ENCODE measurements at places on chromosomes 6 and 20.

DNA sequence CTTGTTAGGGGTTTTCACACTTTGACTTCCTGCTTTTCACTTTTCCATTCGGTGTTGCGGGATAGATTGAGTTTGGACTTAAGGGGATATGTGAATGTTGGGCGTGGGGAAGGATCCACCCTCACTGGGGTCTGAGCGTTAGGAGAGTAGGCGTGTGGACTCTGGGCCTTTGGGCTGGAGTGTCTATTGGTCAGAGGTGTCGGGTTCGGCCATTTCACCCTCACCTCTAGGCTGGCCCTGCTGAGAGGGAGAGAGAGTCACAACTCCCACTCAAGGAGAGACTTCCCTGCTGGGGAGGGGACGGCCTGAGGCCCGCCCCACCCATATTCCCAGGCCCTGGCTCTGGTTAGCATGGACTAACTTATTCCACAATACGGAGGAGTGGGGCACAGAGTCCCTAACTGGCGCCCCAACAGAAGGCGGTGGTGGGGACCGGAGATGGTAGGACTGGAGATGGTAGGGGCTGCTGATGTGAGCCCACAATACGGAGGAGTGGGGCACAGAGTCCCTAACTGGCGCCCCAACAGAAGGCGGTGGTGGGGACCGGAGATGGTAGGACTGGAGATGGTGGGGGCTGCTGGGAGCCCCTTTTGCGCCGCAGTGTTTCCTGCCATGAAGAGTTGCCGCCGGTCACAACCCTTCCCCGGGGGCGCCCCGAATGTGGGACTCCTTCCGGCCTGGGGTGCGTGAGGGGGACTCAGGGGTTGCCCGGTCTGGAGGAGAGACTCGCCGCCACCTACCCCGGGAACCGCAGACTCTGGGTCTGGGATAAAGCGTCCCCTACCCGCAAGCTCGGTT is 1.4 kb upstream of the PTPRA start:
- no peak overlapping the region for H3K27ac ChIP-seq
- peaks cover 22% of the 10 kb centered on the region for H3K27me3 ChIP-seq
- 0 out of 2 replicates have a peak, but pooled peaks cover 3% of the 10 kb centered on the region for H3K36me3 ChIP-seq
- H3K4me1 ChIP-seq: peaks cover 5% of the 10 kb centered on the region
- DNase-seq: no peak

- H3K27me3 ChIP-seq: no peaks in the 10 kb centered on the region
- no peak overlapping the region for H3K4me3 ChIP-seq
- H3K4me1 ChIP-seq: no peaks in the 10 kb centered on the region
- H3K27ac ChIP-seq: no peak overlapping the region
- no peak for DNase-seq
- H3K36me3 ChIP-seq: no peaks in the 10 kb centered on the region
These were observed 121.6 kb downstream of the PREX1 start for GRCh38 chr20:48706116-48706656.

- no peaks in the 10 kb centered on the region for H3K27me3 ChIP-seq
- H3K27ac ChIP-seq: no peak overlapping the region
- no peaks in the 10 kb centered on the region for H3K36me3 ChIP-seq
These were observed 1310.5 kb upstream of the CITED2 start for GRCh38 chr6:140684776-140685550.

DNA sequence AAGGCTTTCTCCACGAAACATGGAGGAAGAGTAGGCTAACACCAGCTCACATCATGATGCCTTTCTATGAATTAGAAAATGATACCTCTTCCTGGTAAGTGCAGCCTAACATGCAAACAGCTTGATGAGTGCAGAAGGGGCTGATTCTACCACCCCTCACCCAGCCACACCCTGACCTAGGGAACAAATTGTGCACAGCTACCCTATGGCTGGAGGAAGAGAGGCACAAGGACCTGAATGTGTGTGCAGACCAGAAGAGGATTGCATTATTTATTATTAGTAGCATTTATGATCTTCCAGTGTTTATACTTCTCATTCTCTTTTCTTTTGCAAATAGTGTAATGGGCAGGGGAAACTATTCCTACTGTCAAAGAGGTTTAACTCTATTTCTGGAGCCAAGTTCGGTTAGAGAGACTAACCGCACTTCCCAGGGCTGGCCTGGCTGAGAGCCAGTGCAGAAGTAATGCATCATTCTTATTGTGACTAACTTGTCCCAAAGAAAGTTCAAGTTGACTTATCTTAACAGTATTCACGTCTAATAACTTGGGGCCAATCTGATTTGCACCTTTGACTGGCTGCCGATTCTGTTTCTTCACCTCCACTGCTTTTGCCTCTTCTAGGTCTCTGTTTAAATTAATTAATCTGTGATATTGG is 237.5 kb downstream of the CD83 start:
- 0 out of 2 replicates have a peak, but pooled peaks cover 3% of the 10 kb centered on the region for H3K4me1 ChIP-seq
- H3K27me3 ChIP-seq: no peaks in the 10 kb centered on the region
- no peak overlapping the region for H3K4me3 ChIP-seq
- H3K27ac ChIP-seq: no peak overlapping the region
- DNase-seq: no peak

DNA sequence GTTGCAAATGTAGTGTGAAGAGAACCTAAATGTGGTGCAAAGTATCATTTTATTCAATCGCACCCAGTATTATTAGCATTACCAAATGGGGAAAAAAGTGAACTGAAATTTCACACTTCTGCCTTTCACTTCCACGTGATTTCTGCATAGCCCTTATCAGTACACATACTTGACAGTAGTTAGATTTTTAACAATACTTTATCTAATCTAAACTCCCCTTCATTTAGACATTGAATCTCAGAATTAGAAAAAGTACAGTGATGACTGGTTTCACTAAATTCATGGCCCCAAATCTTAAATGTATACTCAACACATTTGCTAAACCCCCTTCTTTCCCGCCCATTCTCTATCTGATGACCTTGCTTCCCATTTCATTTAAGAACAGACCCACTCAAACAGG is 14.3 kb downstream of the STX7 start:
- H3K27ac ChIP-seq: no peak overlapping the region
- H3K27me3 ChIP-seq: no peaks in the 10 kb centered on the region
- DNase-seq: no peak
- H3K4me3 ChIP-seq: no peak overlapping the region
- H3K4me1 ChIP-seq: no peaks in the 10 kb centered on the region
- H3K36me3 ChIP-seq: 0 out of 2 replicates have a peak, but pooled peaks cover 3% of the 10 kb centered on the region

DNA sequence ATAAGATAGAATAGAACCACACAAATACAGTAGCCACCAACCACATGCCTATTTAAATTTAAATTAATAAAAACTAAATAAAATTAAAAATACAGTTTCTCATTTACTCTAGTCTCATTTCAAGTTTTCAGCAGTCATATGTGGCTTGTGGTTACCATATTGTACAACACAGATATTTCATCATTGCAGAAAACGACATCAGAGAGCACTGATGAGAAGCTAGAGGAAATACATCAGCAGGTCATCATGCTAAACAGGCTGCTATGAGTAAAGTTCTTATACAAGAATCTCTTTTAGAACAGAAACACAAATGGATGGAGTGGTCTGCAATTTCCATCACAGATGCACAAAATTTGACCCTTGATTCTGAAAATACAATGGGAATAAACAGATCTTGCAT is 36.6 kb downstream of the TBC1D32 start:
- no peaks in the 10 kb centered on the region for H3K4me1 ChIP-seq
- H3K27ac ChIP-seq: no peak overlapping the region
- no peak overlapping the region for H3K4me3 ChIP-seq
- no peaks in the 10 kb centered on the region for H3K27me3 ChIP-seq
- no peak for DNase-seq

DNA sequence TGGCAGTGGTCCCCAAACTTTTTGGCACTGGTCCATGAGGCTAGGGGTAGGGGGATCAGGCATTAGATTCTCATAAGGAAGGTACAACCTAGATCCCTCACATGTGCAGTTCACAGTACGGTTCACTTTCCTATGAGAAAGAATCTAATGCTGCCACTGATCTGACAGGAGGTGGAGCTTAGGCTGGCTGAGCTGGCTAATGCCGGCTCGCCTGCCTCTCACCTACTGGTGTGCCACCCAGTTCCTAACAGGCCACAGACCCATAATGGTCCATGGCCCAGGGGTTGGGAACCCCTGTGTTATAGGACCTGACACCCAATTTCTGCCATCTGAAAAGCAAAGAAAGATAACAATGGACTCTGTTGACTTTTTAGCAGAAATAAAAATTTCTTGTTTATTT is 199.6 kb downstream of the GMPR start:
- DNase-seq: no peak
- H3K36me3 ChIP-seq: no peaks in the 10 kb centered on the region
- no peaks in the 10 kb centered on the region for H3K4me1 ChIP-seq
- no peak overlapping the region for H3K27ac ChIP-seq
- no peak overlapping the region for H3K4me3 ChIP-seq

- H3K4me1 ChIP-seq: no peaks in the 10 kb centered on the region
- H3K4me3 ChIP-seq: no peak overlapping the region
- H3K27me3 ChIP-seq: no peaks in the 10 kb centered on the region
- no peak overlapping the region for H3K27ac ChIP-seq
- 0 out of 2 replicates have a peak, but pooled peaks cover 3% of the 10 kb centered on the region for H3K36me3 ChIP-seq
These were observed 35.3 kb downstream of the RALGAPA2 start for GRCh38 chr20:20677186-20677585.

DNA sequence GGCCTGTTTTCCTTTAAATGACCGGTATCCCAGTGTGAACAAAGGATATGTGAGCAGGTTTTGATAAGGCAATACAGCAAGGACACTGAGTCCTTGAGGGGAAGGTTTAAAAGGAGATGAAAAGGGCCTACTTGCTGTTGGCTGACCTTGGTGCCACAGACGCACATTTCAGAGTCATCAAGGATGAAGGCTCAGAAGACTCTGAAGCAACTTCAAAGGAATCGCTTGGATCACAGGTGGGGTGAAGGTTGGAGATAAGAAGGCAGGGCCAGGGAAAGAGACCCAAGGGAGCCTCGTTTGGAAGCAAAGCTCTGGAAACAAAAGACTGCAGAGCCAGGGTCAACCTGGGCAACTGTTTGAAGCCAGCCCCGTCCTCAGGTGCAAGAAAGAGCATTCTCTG is 30.1 kb upstream of the PNPLA1 start:
- no peak for DNase-seq
- H3K27ac ChIP-seq: no peak overlapping the region
- H3K4me3 ChIP-seq: no peak overlapping the region
- H3K4me1 ChIP-seq: no peaks in the 10 kb centered on the region
- no peaks in the 10 kb centered on the region for H3K36me3 ChIP-seq
- H3K27me3 ChIP-seq: no peaks in the 10 kb centered on the region

- DNase-seq: no peak
- no peaks in the 10 kb centered on the region for H3K4me1 ChIP-seq
- H3K27ac ChIP-seq: no peak overlapping the region
- no peaks in the 10 kb centered on the region for H3K36me3 ChIP-seq
- H3K4me3 ChIP-seq: no peak overlapping the region
These were observed 526.0 kb upstream of the SOX4 start for GRCh38 chr6:21067521-21067920.

GRCh38 chr20:43318755-43319297 is 129.1 kb upstream of the PTPRT start:
- H3K4me3 ChIP-seq: no peak overlapping the region
- H3K27me3 ChIP-seq: no peaks in the 10 kb centered on the region
- H3K4me1 ChIP-seq: no peaks in the 10 kb centered on the region
- no peaks in the 10 kb centered on the region for H3K36me3 ChIP-seq

- H3K4me1 ChIP-seq: no peaks in the 10 kb centered on the region
- no peak overlapping the region for H3K4me3 ChIP-seq
- no peaks in the 10 kb centered on the region for H3K36me3 ChIP-seq
- no peaks in the 10 kb centered on the region for H3K27me3 ChIP-seq
These were observed 11.3 kb upstream of the RBM24 start for GRCh38 chr6:17269840-17270239.

- no peaks in the 10 kb centered on the region for H3K27me3 ChIP-seq
- no peak for DNase-seq
These were observed 25.2 kb downstream of the GPX6 start for GRCh38 chr6:28490205-28490890.

Measured in H1 (cell line).